Mesenchymal stem cell (in vitro differentiated cells and primary cell): ENCODE measurements at places on chromosomes 7 and 10.

GRCh38 chr7:20216406-20217036, 663 bp downstream of the MACC1 start:
- H3K4me3 ChIP-seq, result no peak overlapping the region
- H3K27ac ChIP-seq, result no peak overlapping the region
- peaks cover 15% of the 10 kb centered on the region for H3K4me1 ChIP-seq
- no peak for DNase-seq
- H3K36me3 ChIP-seq, result no peaks in the 10 kb centered on the region

GRCh38 chr10:116168329-116168728, 104.7 kb downstream of the GFRA1 start:
- no peak overlapping the region for H3K27ac ChIP-seq
- H3K36me3 ChIP-seq, result no peaks in the 10 kb centered on the region
- no peak overlapping the region for H3K4me3 ChIP-seq
- peaks cover 4% of the 10 kb centered on the region for H3K4me1 ChIP-seq
- no peaks in the 10 kb centered on the region for H3K27me3 ChIP-seq

GRCh38 chr7:158006841-158007696, 580.6 kb downstream of the PTPRN2 start:
- H3K4me3 ChIP-seq, result no peak overlapping the region
- DNase-seq, result no peak
- no peak overlapping the region for H3K27ac ChIP-seq
- H3K4me1 ChIP-seq, result peaks cover 3% of the 10 kb centered on the region
- no peaks in the 10 kb centered on the region for H3K27me3 ChIP-seq

DNA sequence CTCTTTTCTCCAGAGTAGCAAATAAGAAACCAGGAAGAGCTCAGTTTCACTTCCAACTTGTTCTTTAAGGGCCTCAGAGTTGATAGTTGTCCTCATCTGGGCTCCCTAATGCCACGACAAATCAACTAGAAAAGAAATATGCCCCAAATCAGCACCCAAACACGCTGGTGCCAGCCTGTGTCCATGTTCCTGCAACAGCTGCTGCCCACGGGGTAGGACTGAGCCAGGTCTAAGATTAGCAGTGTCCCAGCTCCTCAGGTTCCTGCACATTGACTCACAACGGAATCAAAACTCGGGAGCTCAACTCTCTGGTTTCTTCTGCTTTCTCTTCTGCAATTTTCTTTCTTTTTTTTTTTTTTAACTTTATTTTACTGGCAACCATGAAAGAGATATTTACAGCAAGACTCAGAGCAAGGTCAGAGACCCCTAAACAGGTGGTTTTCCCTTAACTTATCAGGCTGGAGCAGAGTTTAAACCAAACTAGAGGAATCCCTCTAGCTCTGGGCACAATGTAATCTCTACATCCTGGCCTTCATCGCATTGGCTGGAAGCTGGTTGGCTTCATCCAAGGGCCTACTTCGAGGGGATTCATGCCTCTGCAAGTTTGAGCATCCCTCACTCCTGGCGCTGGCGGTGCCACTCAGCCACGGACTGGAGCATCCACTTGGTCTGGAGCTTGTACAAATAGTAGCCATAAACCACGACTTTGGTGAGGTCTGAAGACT, 126.1 kb downstream of the PFKFB3 start:
- no peak for DNase-seq
- H3K4me3 ChIP-seq, result no peak overlapping the region
- H3K4me1 ChIP-seq, result no peaks in the 10 kb centered on the region
- H3K27ac ChIP-seq, result no peak overlapping the region

DNA sequence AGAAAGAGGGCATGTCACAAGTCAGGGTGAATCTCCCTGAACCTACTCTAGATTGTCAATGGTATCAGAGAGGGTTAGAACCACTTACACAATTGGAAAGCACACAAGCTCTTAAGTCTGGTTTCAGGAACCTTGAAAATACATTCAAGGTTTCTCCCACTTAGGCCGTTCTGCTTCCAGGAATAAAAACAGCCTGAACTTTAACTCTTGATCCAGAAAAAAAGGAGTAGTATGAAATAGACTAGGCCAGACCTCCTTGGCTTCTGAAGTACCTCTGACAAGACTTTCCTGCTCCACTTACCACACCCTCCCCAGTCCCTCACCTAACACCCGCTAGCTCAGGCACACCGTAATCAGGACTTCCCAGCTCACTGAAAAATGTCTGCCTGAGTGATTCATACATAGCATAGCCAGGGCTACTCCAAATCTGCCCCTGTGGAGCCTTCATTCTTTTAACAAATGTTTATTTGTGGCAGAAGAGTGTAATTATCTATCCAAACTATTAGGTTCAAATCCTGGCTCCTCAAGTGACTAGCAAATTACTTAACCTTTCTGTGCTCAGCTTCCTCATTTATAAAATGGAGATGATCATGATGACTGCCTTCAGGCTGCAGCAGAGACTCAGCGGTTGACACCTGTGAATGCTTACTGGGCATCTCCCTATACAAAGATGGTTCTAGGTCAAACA, 30.3 kb upstream of the IL6 start:
- H3K36me3 ChIP-seq, result no peaks in the 10 kb centered on the region
- H3K4me1 ChIP-seq, result no peaks in the 10 kb centered on the region
- H3K4me3 ChIP-seq, result no peak overlapping the region
- DNase-seq, result peak; percentile 50
